ENCODE measurements at places on chromosomes 4 and X.

DNA sequence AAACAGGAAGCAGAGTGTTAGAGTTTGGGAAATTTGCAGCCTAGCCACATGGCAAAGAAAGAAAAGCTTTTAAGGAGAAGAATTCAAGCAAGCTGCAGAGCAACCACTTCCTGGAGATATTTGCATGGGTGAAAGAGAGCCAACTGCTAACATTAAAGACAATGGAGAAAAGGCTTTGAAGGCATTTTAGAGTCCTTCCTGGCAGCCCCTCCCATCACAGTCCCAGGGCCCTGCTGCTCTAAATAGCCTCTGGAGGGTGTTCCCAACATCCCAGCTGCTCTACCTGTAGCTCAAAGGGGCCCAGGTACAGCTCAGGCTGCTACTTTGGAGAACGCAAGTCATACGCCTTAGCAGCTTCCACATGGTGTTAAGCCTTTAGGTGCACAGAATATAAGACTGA is 235.9 kb upstream of the FMR1 start:
- no peak for DNase-seq

DNA sequence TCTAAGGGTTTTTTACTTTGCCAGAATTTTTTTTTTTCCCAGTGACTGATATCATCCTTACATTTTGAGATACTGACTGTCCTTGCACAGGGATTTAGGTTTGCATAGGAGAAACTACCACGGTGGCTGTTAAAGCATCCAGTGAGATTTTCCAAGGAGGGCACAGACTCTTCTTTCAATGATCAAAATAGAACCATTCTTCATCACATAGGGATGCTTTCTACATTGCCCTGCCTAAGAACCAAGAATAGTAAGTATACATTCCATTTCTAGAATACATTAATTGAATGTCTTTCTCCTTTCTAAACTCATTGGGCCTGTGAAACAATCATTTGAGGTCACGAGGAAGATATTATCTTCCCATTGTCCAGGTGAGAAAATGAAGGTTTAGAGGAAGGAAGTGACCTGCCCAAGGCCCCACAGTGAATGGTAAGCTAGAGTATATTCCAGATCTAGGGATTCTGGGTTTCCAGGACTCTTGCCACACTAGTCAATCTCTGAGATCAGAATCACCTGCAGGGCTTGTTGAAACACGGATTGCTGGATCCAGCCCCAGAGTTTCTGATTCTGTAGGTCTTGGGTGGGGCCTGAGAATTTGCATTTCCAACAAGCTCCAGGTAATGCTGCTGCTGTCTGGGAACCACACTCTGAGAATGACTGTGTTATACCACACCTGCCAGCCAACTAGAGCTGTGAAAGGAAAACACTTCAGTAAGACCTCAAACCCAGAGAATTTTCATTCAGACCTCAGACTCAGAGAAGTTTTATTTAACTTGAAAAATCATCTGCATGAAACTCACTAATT is 17.7 kb upstream of the TMEM154 start:
- DNase-seq = no peak

GRCh38 chrX:1423215-1423614 is 29.5 kb downstream of the ASMTL start:
- DNase-seq = no peak

- DNase-seq = no peak
Observed at GRCh38 chr4:122762966-122763716, 30.6 kb downstream of the BBS12 start.

- no peak for DNase-seq
Observed at GRCh38 chrX:37867536-37868153, 20.3 kb upstream of the DYNLT3 start.

DNA sequence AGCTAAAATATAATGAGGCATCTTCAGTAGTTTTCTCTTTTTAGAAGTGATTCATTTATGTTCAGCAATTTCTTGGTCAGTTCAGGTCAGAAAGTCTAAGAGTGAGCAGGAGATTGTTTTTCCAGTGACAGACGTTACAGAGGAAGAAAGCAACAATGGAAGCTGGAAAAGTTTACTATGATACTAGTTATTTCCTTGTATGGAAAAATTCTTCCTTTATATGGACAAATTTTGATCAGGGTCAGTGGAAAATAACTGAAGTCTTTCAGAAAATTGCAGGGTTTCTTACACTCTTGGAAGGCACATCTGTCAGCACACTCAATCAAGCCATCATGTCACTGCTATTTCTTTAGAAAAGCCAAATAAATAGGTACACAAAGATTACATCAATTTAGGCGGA is 1120.7 kb downstream of the FAT4 start:
- no peak for DNase-seq

DNA sequence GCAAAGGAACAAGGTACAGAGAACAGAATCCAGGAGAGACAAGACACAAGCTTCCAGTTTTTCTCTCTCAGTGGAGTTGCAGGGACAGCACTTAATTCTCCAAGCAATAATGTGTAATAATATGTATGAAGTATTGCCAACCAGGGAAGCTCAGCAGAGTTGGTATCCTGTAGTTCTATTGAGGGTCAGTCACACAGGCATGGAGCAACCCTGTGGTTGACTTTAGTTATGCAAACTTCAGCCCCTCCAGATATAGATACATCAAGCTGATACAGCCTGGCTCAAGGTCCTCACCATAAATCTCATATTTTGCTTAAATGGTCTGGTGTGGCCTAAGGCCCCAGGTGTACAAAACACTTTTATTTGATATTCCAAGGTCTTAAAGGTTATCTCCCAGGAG is 248.6 kb upstream of the EPHA5 start:
- DNase-seq = no peak

DNA sequence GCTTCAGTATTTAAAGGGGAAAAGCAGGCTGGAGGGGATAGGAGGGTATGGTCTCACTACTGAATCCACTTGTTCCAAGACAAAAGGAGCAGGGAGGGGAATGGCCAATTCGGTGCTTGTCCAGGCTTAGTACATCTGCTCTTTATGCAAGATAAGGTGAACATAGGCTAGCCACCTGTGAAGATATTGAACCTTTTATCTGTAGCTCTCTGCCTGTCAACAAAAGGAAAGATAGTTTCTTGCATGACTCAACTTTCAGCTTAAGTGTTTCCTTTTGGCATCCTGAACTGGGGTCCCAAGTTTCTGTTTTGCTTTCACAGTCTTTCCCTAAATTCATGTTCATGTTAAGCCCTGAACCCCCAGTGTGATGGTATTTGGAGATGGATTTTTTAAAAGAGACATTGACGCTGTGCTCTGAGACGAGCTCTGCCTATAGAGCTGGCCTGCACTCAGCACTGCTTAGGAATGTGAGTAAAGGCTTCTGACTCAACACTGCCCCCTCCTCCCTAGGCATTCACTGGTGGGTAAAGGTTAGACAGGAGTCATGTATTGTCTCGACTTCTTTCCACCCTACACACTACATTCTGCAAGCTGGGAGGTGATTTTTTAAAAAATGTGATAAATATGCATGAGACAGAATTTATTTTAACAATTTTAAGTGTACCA is 28.2 kb downstream of the FAM149A start:
- no peak for DNase-seq

DNA sequence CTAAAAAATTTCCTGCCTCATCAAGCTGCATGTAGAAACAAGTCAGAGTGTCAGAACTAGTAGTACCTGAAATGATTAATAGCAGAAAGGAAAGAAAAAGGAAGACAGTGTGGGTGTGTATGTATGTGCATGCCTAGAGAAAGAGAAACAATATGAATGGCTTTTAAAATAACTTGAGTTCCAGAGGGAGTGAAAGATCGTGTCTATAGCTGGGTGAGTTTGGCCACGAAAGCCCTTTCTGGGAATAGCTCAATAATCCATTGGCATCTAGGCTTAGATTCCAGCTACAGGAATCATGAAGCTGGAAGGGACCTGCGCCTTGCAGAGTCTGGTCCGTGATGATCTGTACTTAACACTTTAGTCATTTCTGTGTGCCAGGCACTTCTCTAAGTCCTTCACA is 195.6 kb downstream of the RAPGEF2 start:
- no peak for DNase-seq

DNA sequence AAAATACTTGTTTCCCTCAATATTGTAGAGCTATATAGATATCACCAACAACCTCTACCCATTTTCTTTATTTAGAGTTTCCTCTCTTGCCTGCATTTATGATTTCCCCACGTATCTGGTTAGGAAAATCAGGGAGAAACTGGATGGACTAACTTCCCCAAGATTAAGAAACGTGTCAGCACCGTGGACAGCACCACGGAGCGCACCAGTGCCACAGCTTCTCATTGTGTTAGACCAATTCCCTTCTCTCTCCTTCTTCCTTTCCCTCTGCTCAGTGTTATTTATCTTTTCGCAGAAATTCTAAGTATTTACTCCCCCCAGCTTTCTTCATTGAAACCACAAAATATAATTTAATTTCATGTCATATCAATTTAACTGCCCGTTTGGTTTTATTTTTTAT is 568.6 kb upstream of the BOD1L1 start:
- DNase-seq = no peak

DNA sequence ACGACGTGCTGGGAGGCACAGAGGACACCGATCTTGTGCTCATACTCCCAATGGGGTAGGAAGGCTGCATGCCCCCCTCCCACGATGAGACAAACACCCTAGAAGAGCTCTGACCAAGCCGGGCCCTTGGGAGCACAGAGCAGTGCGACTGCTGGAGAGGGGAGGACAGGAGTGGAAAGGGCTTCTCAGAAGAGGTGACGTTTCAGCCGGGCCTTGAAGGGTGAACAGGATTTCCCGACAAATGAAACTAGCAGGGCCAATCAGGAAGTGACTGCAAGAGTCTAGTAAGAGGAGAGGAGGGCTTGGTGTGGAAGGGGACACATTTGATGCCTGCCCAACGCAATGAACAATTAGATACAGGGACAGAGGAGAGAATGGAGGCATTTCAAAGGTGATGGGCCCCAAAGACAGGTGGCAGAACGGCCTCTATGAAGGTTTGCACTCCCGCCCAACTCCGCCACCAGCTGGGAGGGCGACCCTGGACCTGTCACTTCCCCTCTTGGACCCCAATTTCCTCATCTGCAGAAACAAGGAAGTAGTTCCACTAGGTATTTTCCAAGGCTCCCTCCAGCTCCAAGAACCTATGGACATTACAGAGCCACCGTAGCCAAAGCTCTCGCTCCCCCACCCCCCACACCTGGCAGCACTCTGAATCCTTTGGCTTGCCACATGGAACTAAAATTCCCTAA is 3.9 kb downstream of the HCFC1 start:
- DNase-seq = no peak
